Activated CD4-positive, alpha-beta memory T cell treated with anti-CD3 and anti-CD28 coated beads, Interleukin-2, amount 10 ng/mL, durations not matched to agents 7 days and 5 days (primary cell): ENCODE measurements at places on chromosomes 13 and 19.

DNA sequence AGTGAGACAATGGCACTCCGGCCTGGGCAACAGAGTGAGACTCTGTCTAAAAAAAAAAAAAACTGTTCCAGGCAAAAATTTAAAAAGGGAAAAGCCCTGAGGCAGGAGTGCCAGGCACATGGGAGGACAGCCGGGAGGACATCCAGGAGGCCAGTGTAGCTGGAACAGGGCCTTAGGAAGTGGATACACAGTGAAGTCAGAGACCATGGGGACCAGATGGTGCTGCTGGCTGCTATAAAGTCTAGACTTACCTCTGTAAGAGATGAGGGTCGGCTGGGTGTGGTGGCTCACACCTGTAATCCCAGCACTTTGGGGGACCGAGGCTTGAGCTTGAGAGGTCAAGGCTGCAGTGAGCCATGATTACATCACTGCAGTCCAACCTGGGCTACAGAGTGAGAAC is 15.0 kb downstream of the HAS1 start:
- DNase-seq: no peak

GRCh38 chr13:97000295-97000925 is 6.1 kb upstream of the OXGR1 start:
- no peak for DNase-seq

DNA sequence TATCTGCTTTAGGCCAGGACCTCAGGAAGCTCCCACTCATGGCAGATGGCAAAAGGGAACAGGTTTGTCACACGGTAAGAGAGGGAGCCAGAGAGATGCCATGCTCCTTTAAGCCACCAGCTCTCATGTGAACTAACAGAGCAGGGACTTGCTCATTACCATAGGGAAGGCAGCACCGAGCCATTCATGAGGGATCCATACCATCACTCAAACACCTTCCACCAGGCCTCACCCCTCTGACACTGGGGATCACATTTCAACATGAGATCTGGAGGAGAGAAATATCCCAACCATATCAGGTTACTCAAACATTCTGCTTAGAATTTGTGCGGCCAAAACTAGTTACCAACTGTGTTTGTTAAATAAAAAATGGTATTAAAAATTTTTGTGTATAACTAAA is 427.0 kb downstream of the UQCRFS1 start:
- DNase-seq: no peak

GRCh38 chr13:27592865-27593264 is 27.5 kb downstream of the LNX2 start:
- no peak for DNase-seq

DNA sequence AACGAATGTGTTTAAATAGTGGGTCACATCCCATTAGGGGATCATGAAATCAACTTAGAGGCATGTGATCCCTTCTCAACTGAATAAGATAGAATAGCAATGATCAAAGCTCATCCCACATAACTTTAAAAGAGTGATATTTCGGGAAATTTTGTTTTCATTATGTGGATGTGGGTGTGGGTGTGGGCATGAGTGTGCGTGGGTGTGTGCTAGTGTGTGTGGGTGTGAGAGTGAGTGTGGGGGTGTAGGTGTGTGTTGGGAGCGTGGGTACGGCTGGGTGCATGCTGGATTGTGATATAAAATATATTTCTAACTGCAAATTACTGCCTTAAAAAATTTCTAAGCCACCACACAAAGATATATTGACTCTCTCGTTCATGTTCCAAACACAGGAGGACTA is 15.9 kb downstream of the RXFP2 start:
- DNase-seq: no peak

- no peak for DNase-seq
These were observed 34.1 kb downstream of the STK24 start for GRCh38 chr13:98542568-98543377.

GRCh38 chr19:35471946-35472345 is 18.3 kb downstream of the KRTDAP start:
- DNase-seq: no peak

DNA sequence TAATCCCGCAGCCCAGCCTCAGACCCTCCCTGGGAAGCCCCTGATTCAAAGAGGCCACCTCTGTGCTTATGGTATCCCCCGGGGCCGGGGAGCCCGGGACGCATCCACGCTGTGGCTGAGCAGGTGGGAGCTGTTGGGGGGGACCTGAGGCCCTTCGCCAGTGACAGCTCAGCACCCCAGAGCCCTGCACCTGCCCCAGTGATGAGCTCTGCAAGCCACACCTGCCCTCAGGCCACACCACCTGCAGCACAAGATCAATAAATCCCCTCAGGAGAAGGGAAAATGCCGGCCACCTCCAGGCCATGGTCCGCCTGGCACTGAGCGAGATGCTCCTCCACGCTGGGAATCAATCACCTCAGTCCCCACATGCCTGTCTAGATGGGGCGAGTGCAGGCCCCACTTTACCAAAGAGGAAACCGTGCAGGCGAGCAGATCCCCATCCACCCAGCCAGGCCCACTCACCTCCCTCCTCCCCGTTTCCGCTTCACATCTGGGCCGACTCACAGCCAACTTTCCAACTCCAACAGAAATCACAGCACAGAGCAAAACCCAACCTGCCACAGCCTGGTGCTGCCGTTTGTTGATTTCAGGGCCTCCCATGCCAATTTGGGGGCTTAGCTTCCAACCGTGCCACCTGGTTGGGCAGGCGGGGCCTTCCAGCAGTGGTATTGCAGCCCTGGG is 12.8 kb downstream of the MOB3A start:
- peak; percentile 83 for DNase-seq

DNA sequence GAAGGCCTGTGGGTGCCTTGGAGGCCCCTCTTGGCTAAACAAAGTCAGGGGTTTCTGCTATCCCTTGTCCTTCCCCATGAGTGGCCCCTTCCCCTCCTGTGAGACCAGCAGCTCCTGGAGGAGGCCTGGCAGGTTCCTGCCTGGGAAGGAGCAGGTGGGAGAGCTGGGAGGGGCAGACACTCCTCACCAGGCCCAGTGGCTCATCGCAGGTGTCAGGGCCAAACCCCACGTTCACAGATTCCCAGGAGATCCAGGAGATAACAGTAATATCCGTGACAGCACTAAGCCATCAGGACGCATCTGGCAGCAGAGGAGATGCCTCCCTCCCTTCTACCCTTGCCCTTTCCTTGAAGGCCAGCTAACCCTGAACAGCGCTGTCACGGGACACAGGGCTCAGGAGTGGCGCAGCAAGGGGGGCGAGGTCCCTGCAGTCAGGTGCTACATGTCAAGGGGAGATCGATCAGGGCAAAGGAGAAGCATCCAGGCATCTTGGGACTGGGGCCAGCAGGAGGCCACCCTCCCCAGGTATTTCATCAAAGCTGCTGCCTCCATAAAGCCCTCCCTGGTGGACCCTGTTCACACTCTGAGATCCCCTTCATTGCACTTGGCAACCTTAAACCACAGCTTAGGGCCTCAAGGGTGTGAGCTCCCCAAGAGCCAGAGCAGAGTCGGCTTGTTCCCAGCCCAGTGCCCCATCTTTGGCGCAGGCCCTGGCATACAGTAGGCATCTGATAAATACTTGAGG is 4.8 kb downstream of the CEBPA start:
- no peak for DNase-seq

GRCh38 chr19:412356-413355 is 3.7 kb upstream of the C2CD4C start:
- no peak for DNase-seq

GRCh38 chr19:54009440-54009839 is 18.0 kb downstream of the CACNG6 start:
- no peak for DNase-seq

DNA sequence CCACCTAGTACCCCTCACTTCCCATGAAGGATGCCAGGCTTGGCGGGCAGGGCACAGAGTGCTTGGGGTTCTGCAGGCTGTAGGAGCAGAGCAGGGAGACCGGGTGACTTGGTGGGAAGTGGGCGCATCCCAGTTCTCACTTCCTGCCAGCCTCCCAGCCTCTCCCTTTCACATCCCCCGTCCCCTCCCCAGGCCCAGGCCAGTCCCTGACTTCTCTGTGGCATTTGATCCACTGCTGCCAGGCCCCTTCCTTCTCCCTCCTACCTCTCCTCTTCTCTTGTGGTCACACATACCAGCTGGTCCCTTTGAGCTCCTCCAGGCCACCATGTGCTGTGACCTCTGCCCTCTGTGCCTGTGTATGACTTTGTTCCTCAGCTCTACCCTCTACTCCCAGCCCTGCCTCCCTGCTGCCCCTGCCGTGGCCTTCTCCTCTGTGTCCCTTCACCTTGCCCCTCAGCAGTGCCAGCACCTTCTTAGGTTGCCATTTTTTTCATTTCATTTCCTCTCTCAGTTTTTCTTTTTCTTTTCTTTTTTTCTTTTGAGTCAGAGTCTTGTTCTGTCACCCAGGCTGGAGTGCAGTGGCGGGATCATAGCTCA is 19.5 kb downstream of the MYO1F start:
- DNase-seq: no peak

- DNase-seq: no peak
These were observed 519.5 kb downstream of the SUCLA2 start for GRCh38 chr13:47481536-47481935.

- peak; percentile 24 for DNase-seq
These were observed at the start of gene ZFR2 for GRCh38 chr19:3868770-3869456. ZFR2 (minus strand) TSS chr19:3869038; CDS start chr19:3869017, 21 bp downstream.

- no peak for DNase-seq
These were observed 11.6 kb downstream of the CBY2 start for GRCh38 chr13:45713721-45714120.

GRCh38 chr13:49840675-49841074 is 48.2 kb upstream of the KPNA3 start:
- DNase-seq: no peak

DNA sequence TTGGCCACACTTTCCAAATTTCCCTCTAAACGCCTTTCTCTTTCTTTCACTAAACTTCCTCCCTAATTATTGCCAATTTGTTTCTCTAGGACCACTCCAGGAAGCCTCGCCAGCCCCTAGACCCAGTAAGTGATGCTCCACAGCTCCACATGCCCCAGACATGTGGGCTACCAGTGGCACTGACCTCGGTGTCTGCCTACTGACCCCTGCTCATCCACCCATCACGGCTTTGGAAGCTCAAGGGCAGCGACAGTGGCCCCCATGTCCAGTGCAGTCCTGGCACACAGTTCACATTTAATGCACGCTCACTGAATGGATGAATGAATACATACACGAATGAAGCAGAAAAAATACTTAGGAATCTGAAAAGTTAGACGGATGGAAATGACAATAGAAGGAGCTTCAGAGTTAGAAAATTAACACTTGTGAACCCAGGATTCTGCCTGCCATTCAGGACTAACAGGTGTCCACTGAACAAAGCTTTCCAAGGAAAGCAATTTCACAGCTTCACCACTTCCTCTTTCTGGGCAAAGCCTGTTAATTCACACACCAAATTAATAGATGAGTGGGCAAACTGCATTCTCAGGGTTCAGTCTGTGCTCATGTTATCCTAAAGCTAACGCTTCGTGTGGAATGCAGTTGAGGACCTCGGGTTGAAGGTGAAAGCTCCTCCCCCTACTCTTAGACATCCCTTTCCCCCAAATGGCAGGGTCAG is 50.9 kb downstream of the CCDC70 start:
- no peak for DNase-seq

DNA sequence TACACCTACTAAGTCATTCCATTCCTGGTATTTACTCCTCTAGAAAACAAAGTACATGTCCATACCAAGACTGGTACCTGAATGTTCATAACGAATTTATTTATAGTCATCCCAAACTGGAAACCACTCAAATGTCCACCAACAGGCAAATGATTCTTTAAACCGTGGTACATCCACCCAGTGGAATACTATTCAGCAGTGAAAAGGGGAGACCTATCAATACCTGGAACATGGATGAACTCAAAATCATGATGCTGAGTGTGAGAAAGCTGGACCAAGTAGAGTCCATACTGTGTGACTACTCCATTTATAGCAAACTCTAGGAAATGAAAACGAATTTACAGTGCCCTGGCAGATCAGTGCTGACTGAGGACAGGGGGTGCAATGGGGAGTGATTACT is 11.9 kb upstream of the NAPA start:
- DNase-seq: no peak

DNA sequence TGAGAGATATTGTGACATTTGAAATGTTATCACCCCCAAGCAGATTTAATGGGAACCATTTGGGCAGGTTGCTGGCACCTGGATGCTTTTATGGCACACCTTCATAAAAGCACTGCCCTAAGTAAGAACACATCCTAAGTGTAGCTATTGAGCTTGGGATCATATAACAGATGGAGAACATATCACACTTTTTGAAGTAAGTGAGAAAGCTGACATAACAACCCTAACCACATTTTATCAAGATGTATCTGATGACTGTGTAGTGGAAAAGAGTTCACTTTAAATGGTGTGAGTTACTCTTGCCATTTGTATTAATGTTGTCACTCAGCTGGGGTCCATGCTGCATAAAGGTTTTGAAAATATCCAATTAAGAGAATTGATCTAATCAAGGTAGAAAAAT is 287.9 kb downstream of the DCLK1 start:
- no peak for DNase-seq

DNA sequence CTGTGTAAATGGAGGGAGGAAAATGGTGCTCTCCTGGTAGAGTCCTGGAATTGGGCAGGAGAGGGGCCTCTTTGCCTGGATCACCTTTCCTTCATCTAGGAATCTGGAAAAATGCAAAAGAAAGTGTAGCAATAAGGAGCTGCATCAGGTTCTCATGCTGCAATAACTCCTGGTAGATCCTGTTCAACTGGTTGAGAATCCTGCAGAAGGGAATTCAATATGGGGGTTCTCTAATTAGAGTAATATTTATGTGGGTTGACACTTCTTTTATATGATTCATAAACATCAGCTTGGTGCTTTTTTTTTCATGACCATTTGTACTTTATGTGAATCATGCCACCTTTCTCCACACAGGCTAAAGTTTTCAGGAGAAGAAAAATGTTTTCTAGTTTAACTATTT is 9.5 kb upstream of the NUDT15 start:
- DNase-seq: no peak

DNA sequence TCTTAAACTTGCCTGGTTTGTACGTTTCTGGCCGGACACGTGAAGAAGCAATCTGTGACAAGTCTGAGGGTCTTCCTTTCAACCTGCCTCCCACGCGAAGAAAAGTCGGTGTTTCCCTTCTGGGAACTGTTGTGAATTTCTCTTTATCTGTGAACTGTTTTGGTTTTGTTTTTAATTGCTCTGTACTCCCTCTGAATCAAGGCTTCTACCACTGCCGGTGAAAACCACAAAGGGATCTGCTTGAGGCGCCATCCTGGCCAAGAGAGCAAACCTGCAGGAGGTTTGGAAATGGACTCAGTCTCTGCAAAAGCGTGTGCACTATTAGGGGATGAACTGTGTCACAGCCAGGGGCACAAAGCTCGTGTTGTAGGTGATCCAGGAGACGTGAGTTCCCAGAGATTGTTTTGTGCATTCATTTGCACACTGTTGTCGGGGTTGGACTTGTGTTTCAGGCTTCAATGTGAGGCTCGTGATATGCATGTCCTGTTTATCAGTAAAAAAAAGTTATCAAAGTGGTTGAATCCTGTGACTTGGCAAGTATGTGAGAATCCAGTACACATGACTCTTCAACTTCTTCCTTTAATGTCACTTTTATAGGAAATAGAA is 9.7 kb downstream of the SIGLEC8 start:
- peak; percentile 49 for DNase-seq

DNA sequence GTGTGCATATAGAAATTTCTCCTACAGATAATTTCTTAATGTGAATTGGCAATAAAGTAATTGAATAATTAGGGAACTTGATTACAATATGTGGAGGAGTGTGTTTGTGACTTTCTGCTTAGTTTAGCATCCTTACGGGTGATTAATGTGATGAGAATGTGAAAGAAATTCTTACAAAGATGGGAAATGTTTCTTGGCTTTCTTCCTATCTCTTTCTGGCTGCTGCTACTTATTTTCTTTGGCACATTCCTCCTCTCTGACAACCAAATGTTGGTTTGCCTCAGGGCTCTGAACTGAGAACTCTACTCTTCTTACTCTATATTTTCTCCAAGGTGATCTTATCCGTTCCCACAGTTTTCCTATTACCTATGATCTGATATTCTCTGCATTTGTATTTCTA is 300.1 kb downstream of the TBC1D4 start:
- DNase-seq: no peak
